Ureter (tissue), 1 donor: ENCODE measurements at places on chromosomes 1 and 21. TPM values are rescaled to one million over a fixed set of nuclear protein-coding genes. Genes with fewer than 3 reads are reported as not detected.

The ADAM30 gene
- not detected for total RNA-seq

The CCNL2 gene
- 259 TPM for total RNA-seq

GRCh38 chr1:243345205-243345604 lies 89.4 kb downstream of the SDCCAG8 start:
- no peak for DNase-seq

- DNase-seq, result no peak
These were observed 235.9 kb downstream of the FAM72C start for GRCh38 chr1:143735764-143736461.

DNA sequence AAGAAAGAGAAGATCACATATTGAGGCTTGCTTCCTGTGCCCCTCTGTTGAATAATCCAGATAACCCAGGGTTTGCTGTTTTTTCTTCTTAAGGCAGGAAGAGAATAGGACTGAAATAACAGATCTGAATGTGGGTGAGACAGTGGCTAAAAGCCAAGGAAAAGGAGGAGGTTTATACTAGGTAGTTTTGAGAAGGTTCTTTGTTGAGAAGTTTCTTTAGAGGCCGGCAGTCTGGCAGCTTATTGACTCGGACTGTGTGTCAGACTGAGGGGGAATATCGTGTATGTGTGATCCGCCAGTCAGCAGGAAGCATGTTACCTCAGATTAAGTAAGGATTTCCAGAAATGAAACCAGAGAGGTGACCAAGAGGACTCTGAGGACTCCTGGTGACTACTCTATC lies 119.8 kb downstream of the PLA2G4A start:
- no peak for DNase-seq

The S100A9 gene
- total RNA-seq, result 151 TPM

- DNase-seq, result peak; percentile 37
These were observed 6.2 kb downstream of the WNT9A start for GRCh38 chr1:227941509-227942020.

- DNase-seq, result no peak
These were observed 438 bp downstream of the MRPS6 start for GRCh38 chr21:34073749-34074282.

- DNase-seq, result no peak
These were observed 167.0 kb downstream of the C1orf21 start for GRCh38 chr1:184553845-184554244.

GRCh38 chr1:30879126-30879786 lies 29.3 kb downstream of the SDC3 start:
- DNase-seq, result no peak

The DNAJC16 gene
- 43.8 TPM for total RNA-seq

- no peak for DNase-seq
These were observed 21.6 kb downstream of the PTGFRN start for GRCh38 chr1:116931016-116931918.

The IFI44 gene
- total RNA-seq, result 19.7 TPM

- no peak for DNase-seq
These were observed 41.7 kb downstream of the EIF2D start for GRCh38 chr1:206570529-206570928.

GRCh38 chr1:26579681-26580111 lies 50.1 kb downstream of the RPS6KA1 start:
- no peak for DNase-seq

The CELA2B gene
- not detected for total RNA-seq

DNA sequence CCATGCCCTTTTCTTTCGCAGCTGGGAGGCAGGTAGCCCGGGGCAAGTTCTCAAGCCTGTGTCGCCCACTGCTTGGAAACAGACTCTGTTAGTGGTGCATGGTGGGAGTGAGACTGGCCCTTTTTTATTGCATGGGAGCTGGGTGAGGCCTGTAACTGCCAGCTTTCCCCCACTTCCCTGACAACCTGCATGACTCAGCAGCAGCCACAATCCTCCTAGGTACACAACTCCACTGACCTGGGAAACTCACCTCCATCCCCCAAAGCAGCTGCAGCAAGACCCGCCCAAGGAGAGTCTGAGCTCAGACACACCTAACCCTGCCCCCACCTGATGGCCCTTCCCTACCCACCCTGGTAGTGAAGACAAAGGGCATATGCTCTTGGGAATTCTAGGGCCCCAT lies 25.8 kb downstream of the PIGP start:
- no peak for DNase-seq

DNA sequence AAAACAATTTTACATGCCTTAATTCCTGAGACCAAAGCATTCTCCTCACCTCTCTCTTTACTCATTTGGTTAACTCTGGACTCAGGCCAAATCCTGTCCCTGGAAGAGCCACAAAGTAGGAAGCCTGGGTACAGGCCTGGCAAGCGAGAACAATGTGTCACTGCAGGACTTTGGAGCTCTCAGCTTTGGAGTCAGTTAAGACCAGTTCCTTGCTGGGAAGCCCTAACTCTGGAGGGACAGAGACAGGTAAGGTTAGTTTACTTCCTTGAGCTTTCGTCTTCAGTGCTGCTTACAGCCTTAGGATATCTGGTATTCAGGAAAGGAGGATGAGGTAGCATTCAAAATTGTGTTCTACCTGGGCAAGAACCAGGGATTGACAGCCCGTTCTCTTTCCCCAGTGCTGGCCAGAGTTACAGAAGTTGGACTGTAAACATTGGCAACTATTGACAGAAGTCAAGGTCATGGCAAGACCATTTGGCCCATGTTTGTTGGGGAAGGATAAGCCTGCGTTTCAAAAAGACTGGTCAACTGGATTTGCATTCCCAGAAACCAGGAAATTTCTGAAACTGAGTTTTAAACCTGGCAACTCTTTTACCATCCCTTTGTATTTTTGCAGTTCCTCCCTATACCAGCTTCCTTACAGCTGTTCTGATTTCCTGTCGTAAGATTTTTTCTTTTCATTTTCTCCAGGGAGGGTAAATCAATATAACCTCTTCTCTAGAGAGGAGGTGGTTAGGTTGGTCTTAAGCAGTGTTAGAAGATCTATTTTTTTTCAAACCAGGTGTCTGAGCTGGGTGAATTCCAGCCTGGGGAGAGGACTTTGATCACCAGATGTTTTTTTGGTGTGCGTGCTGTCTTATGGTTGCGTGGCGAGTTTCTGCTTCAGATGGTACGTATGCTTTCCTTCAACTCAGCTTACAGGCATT lies at the start of gene C4BPB:
TSS of gene C4BPB (plus strand) at position 160 of the 926 bp plus-strand sequence. CDS start at position 832, 672 bp downstream.
- no peak for DNase-seq

GRCh38 chr1:20158358-20159070 lies 19.4 kb downstream of the PLA2G2F start:
- no peak for DNase-seq

- DNase-seq, result no peak
These were observed 3.7 kb downstream of the KNCN start for GRCh38 chr1:46547481-46548383.
